ENCODE measurements at places on chromosomes 4 and X.

DNA sequence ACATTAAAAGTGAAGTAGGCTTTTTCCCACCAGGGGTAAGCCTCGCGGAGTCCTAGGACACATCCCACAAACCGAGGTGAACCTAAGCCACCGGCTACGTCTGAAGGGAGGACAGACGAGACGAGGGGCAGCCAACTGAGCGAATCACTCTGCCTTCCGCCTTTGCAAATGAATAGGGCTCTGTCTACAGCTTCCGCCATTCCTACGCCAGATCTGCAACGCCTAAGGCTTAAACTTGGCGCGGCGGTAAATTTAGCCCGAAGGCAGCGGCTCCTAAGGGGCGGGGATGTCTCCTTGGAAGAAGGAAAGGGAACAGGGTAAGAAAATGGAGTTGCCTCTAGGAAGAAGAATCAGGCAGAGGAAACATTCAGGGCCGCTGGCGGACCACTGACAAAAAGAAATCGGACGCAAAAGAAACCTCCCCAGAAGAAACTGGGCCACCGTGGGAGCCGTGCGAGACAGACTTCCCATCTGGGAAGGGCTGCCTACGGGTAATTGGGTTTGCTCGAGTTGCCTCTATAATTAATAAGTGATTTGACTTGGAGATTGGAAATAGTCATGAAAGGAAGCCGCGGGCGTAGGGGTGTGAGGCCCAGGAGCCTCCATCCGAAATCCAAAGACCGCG is 90.5 kb downstream of the BCOR start:
- peaks cover 7% of the 10 kb centered on the region for H3K4me1 ChIP-seq
- H3K36me3 ChIP-seq: no peaks in the 10 kb centered on the region
- H3K4me3 ChIP-seq: no peak overlapping the region
- H3K27ac ChIP-seq: no peak overlapping the region

GRCh38 chr4:26542991-26543390 is 40.9 kb upstream of the TBC1D19 start:
- no peak overlapping the region for H3K27ac ChIP-seq
- H3K27me3 ChIP-seq: no peaks in the 10 kb centered on the region
- DNase-seq: no peak
- no peaks in the 10 kb centered on the region for H3K36me3 ChIP-seq
- H3K4me1 ChIP-seq: no peaks in the 10 kb centered on the region

DNA sequence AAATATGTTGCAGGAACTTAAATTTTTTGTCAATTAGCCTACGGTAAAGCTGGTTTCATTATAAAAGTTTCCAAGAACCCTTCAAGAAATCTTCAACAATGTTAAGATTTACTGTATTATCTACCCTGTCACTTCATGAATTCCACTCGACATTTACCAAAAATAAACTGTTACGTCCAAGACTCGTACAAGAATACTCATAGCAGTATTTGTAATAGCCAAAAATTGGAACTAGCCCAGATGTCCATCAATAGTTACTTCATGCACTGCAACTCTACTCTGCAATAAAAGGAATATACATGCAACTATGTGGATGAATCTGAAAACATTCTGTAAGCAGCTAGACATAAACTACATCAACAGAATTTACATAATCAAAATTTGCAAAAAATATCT is 13.4 kb downstream of the RBMX start:
- H3K4me3 ChIP-seq: no peak overlapping the region
- DNase-seq: no peak
- no peaks in the 10 kb centered on the region for H3K27me3 ChIP-seq
- no peak overlapping the region for H3K27ac ChIP-seq
- H3K4me1 ChIP-seq: no peaks in the 10 kb centered on the region

GRCh38 chrX:55149242-55149641 is 60.4 kb downstream of the PAGE2 start:
- H3K27me3 ChIP-seq: no peaks in the 10 kb centered on the region
- no peak overlapping the region for H3K4me3 ChIP-seq
- DNase-seq: no peak
- H3K27ac ChIP-seq: no peak overlapping the region
- no peaks in the 10 kb centered on the region for H3K4me1 ChIP-seq

DNA sequence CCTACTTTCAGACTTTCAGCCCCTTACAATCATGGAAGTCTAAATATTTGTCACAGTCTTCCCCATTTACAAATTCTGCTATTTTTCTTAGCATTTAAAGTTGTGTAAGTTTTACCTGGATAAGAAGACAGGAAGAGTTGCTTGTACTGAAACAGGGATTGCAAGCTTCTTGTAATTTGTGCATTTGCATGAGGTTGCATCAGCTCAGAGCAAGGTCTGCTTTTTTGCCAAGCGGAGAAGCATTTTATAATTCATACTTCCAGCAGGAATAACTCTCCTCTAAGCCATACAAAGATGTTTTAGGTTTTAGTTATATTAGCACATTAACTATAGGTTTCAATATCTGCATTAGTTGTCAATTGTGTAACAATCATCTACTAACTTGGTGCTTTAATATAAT is 922.0 kb upstream of the PABPC4L start:
- H3K27me3 ChIP-seq: no peaks in the 10 kb centered on the region
- no peak overlapping the region for H3K27ac ChIP-seq
- no peak overlapping the region for H3K4me3 ChIP-seq
- no peak for DNase-seq

DNA sequence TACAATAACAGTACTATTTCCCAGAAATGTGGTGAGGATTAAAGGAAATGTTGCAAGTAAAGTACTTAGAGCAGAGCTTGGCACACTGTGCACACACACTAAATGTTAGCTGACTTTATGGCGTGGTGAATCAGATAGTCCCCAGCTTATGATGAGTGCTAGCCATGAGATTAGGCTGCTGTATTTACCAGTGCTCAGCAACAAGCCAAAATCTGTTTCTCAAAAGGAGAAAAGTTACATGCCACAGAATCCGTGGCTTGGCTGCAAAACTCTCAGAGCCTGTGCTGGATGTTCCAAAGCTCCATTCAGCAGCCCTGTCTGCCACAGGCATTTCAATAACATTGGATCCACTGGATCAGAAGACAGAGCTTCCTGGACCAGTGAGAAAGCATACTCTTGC is 12.8 kb upstream of the STBD1 start:
- no peaks in the 10 kb centered on the region for H3K27me3 ChIP-seq

DNA sequence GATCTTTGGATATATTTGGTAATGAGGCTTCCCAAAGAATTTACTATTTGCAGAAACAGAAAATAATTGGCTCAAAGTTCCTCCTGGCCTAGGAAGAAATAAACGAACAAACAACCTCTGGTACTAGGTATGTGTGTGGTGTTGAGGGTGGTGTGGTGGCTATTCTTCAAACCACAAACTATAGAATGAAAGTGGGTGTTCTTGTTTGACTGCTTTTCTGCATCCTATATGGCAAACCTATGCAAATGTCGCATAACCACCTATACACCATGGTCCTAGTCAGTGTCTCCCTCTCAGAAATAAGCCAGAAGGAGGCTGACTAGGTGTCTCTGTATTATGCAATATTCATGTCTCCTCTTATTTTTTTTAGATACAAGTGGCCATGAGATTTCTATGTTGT is 106.6 kb upstream of the PCDH18 start:
- no peak overlapping the region for H3K27ac ChIP-seq
- DNase-seq: no peak
- no peaks in the 10 kb centered on the region for H3K36me3 ChIP-seq

GRCh38 chr4:125389713-125390112 is 75.0 kb downstream of the FAT4 start:
- H3K27ac ChIP-seq: no peak overlapping the region
- H3K4me3 ChIP-seq: no peak overlapping the region
- H3K27me3 ChIP-seq: no peaks in the 10 kb centered on the region
- no peak for DNase-seq
- no peaks in the 10 kb centered on the region for H3K36me3 ChIP-seq

DNA sequence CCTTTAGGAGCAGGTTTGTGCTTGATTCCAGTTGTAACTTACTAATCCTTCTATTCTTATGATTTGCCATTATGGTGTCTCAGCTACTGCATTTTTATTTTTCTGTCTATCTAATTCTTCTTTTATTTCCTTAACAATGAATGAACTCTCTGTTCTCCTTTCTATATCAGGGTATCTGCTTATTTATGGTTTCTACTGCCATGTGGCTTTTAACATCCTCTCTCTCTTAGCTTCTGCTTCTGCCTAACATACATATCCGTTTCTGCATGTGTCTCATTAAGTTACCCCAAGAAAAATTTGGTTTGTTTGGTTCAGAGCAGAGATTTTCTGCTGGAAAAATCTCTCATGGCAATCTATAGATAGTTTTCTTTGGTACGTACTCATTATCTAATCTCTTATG is 614.4 kb downstream of the RPA4 start:
- no peak overlapping the region for H3K27ac ChIP-seq
- no peak overlapping the region for H3K4me3 ChIP-seq
- DNase-seq: no peak
- no peaks in the 10 kb centered on the region for H3K36me3 ChIP-seq
- H3K4me1 ChIP-seq: no peaks in the 10 kb centered on the region

DNA sequence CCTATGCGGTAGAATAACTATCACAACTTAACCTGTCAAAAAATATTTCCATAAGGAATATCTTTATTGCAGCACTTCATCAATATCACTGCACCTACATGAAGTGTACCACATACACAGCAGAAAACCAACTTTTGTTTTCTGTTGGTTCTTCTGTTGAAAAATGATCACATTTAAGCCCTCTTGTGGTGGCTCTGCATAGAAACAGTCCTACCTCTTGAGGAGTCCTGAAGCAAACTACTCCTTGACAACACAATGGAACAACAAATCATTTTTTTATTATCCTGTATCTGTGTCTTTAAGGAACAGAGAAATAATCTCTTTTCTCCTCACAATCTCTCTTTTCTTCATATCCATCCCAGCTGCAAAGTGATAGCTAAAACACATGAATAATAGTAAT is 39.8 kb upstream of the ATOH1 start:
- H3K27ac ChIP-seq: no peak overlapping the region
- DNase-seq: no peak
- no peaks in the 10 kb centered on the region for H3K36me3 ChIP-seq
- no peak overlapping the region for H3K4me3 ChIP-seq
